ENCODE measurements at places on chromosomes 5 and 9. TPM values are rescaled to one million over a fixed set of nuclear protein-coding genes. Genes with fewer than 3 reads are reported as not detected.

LCN12 gene
- 1.7 TPM for total RNA-seq

- no peak overlapping the region for H3K27ac ChIP-seq
- no peaks in the 10 kb centered on the region for H3K4me1 ChIP-seq
- no peak for DNase-seq
- H3K36me3 ChIP-seq: no peaks in the 10 kb centered on the region
- no peak overlapping the region for H3K4me3 ChIP-seq
Measured at GRCh38 chr9:28120626-28121025, 547.3 kb upstream of the C9orf72 start.

KLF9 gene
- total RNA-seq: 0.98 TPM

DNA sequence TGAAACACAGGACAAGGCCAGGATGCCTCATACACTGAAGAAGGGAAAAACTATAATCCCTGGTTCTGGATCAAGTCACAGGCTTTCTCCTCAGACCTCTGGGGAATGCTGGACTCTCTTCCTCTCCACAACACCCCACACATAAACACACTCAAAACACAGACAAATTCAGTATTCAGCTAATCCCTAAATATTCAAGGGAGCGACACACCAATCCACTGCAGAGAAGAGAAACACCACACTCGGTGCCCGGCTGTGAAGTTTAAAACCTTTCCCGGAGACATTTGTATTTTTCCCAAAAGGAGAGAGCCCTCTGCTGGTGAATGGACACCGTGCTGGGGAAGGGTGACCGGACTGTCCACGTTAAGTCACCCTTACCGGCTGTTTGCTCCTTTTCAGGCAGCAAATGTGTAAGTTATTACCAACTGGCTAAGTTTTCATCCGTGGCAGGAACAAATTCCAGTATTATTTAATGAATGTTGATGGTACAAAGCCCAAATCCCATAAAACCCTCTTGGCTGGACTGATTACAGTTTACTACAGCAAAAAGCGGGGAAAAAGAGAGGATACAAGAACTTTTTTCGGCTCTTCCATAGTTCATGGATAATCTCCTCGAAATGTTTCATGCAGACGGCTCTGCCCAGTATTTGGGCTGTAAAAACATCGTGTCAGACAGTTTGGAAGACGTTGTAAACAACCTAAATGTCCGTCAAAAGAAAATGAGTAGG lies 130.9 kb upstream of the SLC30A5 start:
- H3K4me1 ChIP-seq: peaks cover 3% of the 10 kb centered on the region
- no peak overlapping the region for H3K27ac ChIP-seq
- no peak overlapping the region for H3K4me3 ChIP-seq
- H3K36me3 ChIP-seq: no peaks in the 10 kb centered on the region
- no peaks in the 10 kb centered on the region for H3K27me3 ChIP-seq
- peak; percentile 71 for DNase-seq

ARAP3 gene
- 45.7 TPM for total RNA-seq

GRCh38 chr5:9898319-9898718 lies 268.2 kb upstream of the TAS2R1 start:
- H3K36me3 ChIP-seq: no peaks in the 10 kb centered on the region
- H3K4me1 ChIP-seq: no peaks in the 10 kb centered on the region
- no peaks in the 10 kb centered on the region for H3K27me3 ChIP-seq
- H3K27ac ChIP-seq: no peak overlapping the region
- no peak for DNase-seq

DNA sequence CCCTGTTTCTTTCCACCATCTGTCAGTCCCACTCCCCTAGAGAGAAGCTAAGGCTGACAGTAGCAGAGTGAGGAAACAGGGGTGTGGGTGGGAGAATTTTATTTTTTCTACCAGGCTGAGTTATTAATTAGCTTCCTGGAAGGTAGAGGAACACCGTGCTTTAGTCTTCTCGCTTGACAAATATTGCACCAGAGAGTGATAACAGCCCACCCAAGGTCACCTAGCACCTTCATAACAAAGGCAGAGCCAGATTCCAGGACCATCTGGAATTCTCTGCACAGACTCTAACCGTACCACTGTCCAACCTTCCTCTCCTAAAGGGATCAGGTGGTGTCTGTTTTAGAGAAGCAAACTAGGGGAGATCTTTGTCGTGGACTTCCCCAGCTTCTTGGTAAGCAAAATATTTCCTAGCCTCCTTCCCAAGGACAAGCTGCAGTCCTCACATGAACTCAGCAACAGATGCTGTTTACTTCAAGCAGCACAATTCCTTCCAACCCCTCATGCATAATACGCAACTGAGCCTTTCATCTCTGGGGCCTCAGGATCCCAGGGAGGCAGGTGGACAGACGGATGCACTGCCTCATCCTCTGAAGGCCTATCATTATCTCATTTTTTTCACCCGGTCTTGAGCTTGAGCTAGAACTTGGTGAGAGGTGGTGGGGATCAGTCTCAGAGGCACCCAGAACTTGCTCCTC lies 308.7 kb upstream of the BRINP1 start:
- DNase-seq: no peak
- no peaks in the 10 kb centered on the region for H3K27me3 ChIP-seq
- H3K4me1 ChIP-seq: no peaks in the 10 kb centered on the region
- H3K4me3 ChIP-seq: no peak overlapping the region
- no peaks in the 10 kb centered on the region for H3K36me3 ChIP-seq

TCF7 gene
- 8.5 TPM for total RNA-seq

DNA sequence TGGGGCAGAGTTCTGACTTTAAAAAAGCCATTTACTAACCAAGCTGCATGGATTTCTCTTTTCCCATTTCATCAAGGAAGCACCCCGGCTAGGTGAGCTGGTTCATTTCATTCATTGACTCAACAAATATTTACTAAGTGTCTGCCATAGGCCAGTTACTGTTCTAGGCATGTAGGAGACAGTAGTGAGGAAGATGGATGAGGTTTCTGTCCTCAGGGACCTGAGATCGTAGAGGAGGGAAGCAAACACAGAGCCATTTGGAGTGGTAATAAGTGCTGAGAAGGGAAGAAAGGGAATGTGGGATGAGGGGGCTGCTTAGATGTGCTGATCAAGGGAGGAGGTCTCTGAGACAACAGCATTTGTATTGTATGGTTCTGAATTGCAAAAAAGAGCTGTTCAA lies 120.4 kb downstream of the C9orf152 start:
- no peaks in the 10 kb centered on the region for H3K27me3 ChIP-seq
- H3K27ac ChIP-seq: no peak overlapping the region
- DNase-seq: no peak
- H3K36me3 ChIP-seq: no peaks in the 10 kb centered on the region
- H3K4me1 ChIP-seq: no peaks in the 10 kb centered on the region

SLC1A1 gene
- total RNA-seq: 11.7 TPM

ORM2 gene
- total RNA-seq: 0.90 TPM

- no peak overlapping the region for H3K4me3 ChIP-seq
- DNase-seq: no peak
- H3K27me3 ChIP-seq: no peaks in the 10 kb centered on the region
- peaks cover 3% of the 10 kb centered on the region for H3K4me1 ChIP-seq
Measured at GRCh38 chr5:61163905-61164304, 1.6 kb upstream of the SMIM15 start.

DNA sequence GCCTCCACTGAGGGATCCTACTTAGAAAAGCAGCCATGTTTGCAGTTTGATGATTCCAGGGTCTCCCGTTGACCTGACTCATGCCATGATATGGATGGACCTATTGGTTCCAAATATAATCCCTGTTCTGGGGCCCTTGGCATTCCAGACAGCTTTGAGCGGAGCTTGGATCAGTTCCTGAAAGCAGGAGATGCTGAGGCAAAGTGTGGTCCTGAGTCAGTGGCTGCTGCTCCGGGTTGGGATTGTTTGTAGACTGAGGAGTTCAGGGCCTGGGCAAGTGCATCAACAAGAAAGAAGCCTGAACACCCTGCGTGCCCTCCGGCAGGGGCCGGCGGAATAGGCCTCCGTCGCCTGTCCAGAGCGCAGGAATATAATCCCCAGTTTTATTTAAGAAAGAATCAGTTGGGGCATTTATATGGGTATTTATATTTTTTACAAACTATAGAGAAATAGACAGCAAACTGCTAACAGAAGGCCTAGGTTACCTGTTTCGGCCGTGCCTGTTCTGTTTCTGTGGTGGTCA lies 50.6 kb downstream of the LRSAM1 start:
- no peak for DNase-seq
- H3K4me1 ChIP-seq: no peaks in the 10 kb centered on the region
- no peak overlapping the region for H3K4me3 ChIP-seq
- H3K36me3 ChIP-seq: peaks cover 6% of the 10 kb centered on the region

- peaks cover 9% of the 10 kb centered on the region for H3K4me1 ChIP-seq
- H3K36me3 ChIP-seq: no peaks in the 10 kb centered on the region
- no peak overlapping the region for H3K27ac ChIP-seq
- H3K4me3 ChIP-seq: no peak overlapping the region
Measured at GRCh38 chr5:16744164-16744880, 127.5 kb upstream of the RETREG1 start.

- H3K36me3 ChIP-seq: no peaks in the 10 kb centered on the region
- H3K4me1 ChIP-seq: no peaks in the 10 kb centered on the region
- DNase-seq: no peak
- H3K27me3 ChIP-seq: no peaks in the 10 kb centered on the region
Measured at GRCh38 chr5:143182901-143183820, 220.3 kb downstream of the NR3C1 start.

ANXA2R gene
- 0.17 TPM for total RNA-seq

LCP2 gene
- total RNA-seq: 0.26 TPM

GRCh38 chr5:82601861-82602260 lies 323.7 kb upstream of the RPS23 start:
- H3K27ac ChIP-seq: no peak overlapping the region
- no peak for DNase-seq
- H3K36me3 ChIP-seq: no peaks in the 10 kb centered on the region
- H3K4me1 ChIP-seq: no peaks in the 10 kb centered on the region

TMEM252 gene
- total RNA-seq: not detected

DDX4 gene
- total RNA-seq: not detected

GRCh38 chr5:139472386-139473030 lies 1.7 kb downstream of the SMIM33 start:
- H3K4me1 ChIP-seq: peaks cover 9% of the 10 kb centered on the region
- H3K27ac ChIP-seq: 0 out of 2 replicates have a peak overlapping the region, but pooled peaks have one; percentile 34
- H3K4me3 ChIP-seq: no peak overlapping the region
- no peak for DNase-seq

MZB1 gene
- total RNA-seq: not detected

- no peaks in the 10 kb centered on the region for H3K4me1 ChIP-seq
- no peaks in the 10 kb centered on the region for H3K27me3 ChIP-seq
Measured at GRCh38 chr9:113913426-113914195, 37.5 kb downstream of the ZNF618 start.

DNA sequence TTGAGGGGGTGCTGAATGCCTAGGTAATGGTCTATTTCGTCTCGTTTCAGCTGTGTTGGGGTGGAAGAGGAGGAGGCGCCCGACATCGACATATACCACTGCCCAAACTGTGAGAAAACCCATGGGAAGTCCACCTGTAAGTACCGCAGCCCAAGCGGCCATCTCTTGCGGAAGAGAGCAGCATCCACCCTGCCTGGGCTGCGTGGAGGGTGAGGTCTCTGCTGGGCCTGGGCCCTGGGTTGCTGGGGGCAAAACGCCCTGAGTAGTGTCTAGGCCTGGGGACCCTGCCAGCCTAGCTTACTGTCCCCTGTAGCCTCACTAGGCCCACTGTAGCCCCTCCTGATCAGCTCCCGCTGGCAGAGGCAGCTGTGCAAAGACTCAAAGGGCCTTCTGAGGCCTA lies 53.5 kb downstream of the PHF2 start:
- no peaks in the 10 kb centered on the region for H3K4me1 ChIP-seq
- no peak overlapping the region for H3K27ac ChIP-seq
- DNase-seq: no peak
- H3K27me3 ChIP-seq: no peaks in the 10 kb centered on the region

TAF1L gene
- total RNA-seq: not detected

DNA sequence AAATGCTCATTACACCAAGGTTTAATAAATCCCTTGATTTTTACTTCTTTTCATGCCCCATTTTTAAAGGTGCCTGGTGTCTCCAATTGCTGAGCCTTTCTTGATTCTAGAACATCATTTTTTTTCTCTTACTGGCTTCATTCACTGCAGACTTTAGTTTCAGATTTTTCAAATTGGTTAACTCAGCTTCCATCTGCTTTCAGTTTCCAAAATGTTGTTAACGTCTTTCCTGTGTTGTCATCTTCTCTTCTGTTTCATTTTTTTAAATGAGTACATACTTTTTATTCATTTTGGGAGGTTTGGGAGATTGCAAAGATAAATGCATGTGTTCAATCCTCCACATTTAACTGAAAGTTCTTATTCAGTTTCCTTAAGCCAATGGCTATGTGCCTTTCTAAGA lies 126.4 kb upstream of the CCNG1 start:
- no peak for DNase-seq
- no peaks in the 10 kb centered on the region for H3K36me3 ChIP-seq
- no peak overlapping the region for H3K27ac ChIP-seq
- H3K4me1 ChIP-seq: peaks cover 6% of the 10 kb centered on the region
- no peaks in the 10 kb centered on the region for H3K27me3 ChIP-seq
- no peak overlapping the region for H3K4me3 ChIP-seq

DNA sequence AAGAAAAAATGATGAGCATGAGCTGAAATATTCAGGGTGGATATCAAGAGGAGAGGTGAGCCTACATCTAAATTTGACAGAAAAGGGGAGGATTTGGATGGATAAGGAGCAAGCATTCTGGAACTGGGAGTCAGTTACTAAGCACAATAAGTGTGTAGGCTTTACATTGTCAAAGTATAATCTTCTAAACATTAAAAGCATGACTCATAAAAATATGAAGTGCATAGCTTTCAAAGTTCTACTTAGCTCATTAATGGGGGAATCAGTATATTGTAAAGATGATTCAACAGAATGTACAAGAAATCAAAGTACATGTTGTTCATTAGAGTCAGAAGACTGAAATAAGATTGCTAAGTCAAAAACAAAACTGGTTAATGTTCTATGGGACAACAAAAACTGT lies 248.0 kb upstream of the GAS1 start:
- H3K27ac ChIP-seq: no peak overlapping the region
- DNase-seq: no peak
- no peaks in the 10 kb centered on the region for H3K27me3 ChIP-seq
- no peak overlapping the region for H3K4me3 ChIP-seq
- H3K36me3 ChIP-seq: no peaks in the 10 kb centered on the region
- no peaks in the 10 kb centered on the region for H3K4me1 ChIP-seq

- H3K27ac ChIP-seq: no peak overlapping the region
- peak; percentile 68 for DNase-seq
- H3K4me1 ChIP-seq: peaks cover 13% of the 10 kb centered on the region
Measured at GRCh38 chr9:33452828-33453271, 5.5 kb upstream of the AQP3 start.

DNA sequence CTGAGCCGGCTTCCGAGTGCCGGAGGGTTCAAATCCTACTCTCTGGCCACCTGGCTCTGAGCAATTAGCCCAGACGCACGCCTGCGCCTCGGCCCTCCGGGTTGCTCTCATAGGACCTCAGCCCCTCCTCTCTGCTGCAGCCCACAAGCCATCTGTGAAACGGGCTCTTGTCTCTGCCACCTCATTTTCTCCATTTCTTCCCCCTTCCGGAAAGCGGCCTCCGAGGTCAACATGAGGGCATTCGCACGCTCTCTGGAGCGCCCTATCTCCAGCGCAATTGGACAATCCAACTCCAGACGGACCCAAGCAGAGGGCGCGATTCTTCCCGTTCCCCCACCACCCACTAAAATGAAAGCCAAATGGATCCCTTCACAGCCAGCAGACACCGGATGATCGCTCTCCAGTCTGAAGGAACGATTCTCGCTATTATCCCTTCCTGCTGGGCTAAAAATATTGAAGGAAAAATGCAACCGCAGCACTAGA lies 41.5 kb downstream of the VAV2 start:
- no peak overlapping the region for H3K4me3 ChIP-seq
- no peaks in the 10 kb centered on the region for H3K36me3 ChIP-seq
- H3K4me1 ChIP-seq: peaks cover 14% of the 10 kb centered on the region
- no peak overlapping the region for H3K27ac ChIP-seq

- no peaks in the 10 kb centered on the region for H3K36me3 ChIP-seq
- no peaks in the 10 kb centered on the region for H3K27me3 ChIP-seq
- H3K4me3 ChIP-seq: no peak overlapping the region
- peaks cover 7% of the 10 kb centered on the region for H3K4me1 ChIP-seq
- no peak overlapping the region for H3K27ac ChIP-seq
Measured at GRCh38 chr5:125375143-125375542, 628.7 kb upstream of the ZNF608 start.

All from H1 (cell line).